ENCODE measurements at places on chromosomes 5 and 9. TPM values are rescaled to one million over a fixed set of nuclear protein-coding genes. Genes with fewer than 3 reads are reported as not detected.

DNA sequence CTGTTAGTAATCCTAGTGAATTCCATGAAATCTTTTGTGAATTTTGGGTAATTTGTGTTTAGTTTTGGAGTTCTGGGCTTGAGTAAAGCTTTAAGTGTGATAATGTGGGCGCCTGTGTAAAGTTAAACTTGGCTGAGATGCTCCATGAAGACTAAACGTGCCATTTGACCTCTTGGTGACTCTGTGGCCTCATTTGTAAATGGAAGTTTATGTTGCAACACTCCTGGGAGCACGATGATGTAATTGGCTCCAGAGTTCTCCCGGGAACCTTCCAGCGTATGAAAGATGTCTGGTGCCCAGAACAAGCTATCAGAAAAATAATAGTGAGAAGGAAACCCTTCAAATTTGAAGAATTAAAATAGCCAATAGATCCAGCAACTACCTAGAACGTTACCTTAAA lies 981.2 kb downstream of the TLE4 start:
- no peaks in the 10 kb centered on the region for H3K36me3 ChIP-seq
- H3K27me3 ChIP-seq: no peaks in the 10 kb centered on the region
- peak; percentile 25 for DNase-seq
- no peaks in the 10 kb centered on the region for H3K4me1 ChIP-seq
- no peak overlapping the region for H3K27ac ChIP-seq

DNA sequence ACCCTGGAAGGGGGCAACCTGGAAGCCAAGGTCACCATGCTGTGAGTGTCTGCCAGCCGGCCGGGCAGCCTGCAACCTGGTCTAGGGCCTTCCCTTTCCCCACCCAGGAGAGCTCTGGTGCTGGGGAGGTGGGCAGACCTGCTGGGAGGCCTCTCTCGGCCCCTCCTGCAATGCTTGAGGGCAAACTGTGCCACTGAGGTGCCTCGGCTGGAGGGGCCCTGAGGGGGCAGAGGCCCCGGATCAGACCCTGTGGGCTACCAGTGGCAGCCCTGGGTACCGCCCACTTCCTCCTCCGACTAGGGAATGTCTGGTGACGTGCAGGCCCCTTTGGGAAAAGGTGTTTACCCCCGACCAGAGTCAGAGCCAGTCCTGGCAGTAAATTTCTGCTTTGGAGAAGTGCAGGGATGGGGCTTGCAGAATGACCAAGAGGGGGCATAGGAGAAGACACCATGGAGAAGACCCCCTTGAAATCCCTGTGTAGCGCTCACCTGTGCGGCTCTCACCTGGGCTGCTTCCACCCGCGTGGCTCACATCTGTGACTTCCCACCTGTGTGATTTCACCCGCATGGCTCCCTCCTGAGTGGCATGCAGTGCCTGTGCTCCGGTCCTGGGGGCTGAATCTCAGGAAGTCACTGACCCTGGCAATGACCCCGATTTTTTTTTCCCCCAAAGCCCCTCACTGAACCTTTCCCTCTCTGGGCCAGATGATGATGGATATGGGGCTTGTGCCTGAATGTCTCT lies 1.1 kb downstream of the LCN1 start:
- no peak for DNase-seq
- H3K27ac ChIP-seq: no peak overlapping the region
- no peaks in the 10 kb centered on the region for H3K4me1 ChIP-seq
- no peaks in the 10 kb centered on the region for H3K27me3 ChIP-seq
- H3K36me3 ChIP-seq: no peaks in the 10 kb centered on the region
- H3K4me3 ChIP-seq: no peak overlapping the region

GRCh38 chr9:76365028-76365427 lies 29.2 kb downstream of the RFK start:
- no peaks in the 10 kb centered on the region for H3K4me1 ChIP-seq
- H3K27me3 ChIP-seq: no peaks in the 10 kb centered on the region
- no peak for DNase-seq
- no peak overlapping the region for H3K4me3 ChIP-seq
- H3K36me3 ChIP-seq: no peaks in the 10 kb centered on the region

DNA sequence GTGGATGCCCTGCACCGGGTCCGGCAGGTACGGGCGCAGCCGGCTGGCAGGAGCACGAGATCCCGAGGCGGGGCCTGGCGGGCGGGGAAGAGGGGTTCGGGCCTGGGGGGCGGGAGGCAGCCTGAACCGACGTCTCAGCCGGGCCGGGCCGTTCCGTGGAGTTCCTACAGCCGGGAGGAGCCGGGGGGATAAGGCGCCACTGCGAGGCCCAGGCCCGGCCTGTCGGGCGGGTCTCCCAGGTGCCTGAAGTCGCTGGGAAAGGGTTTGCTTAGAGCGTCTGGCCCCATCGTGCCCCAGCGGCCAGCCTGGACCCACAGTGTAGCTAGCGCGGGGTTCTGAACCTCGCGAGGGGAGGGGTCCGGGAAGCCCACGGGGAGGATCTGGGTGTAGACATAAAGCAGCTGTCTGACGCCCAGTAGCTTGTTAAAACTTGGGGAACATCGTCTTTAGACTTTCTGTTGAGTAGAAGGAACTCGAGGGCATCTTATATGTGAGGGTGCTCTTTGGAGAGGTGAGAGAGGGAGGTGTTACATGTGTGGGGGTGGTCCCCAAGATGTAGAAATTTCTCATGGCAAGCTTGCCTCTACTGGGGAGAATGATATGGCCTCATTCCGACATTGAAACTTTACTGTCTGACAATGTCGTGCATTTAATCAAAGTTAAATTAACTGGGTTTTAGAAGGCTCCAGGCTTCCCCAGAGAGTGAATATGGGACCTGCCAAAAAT lies 524 bp downstream of the FUBP3 start:
- no peaks in the 10 kb centered on the region for H3K4me1 ChIP-seq
- no peak for DNase-seq
- H3K27ac ChIP-seq: peak overlapping the region; percentile 80
- H3K4me3 ChIP-seq: peak overlapping the region; percentile 93
- no peaks in the 10 kb centered on the region for H3K36me3 ChIP-seq
- H3K27me3 ChIP-seq: no peaks in the 10 kb centered on the region

DNA sequence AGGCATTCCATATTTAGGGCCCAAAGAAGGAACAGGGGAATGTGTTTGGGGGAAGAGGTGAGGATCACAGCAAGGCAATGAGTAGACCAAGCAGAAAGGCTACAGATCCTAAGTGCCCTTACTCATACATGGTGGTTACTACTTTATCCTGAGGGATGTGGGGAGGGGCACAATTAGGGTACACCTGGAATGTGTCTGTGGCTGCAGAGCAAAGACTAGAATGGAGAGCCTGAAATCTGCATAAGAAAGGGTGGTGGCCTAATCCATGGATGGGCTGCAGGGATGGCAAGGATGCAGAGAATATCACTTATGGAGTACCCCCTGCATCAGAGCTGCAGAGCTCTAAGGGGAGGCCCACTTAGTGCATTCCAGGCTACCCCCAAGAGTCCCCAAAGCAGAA lies 352.6 kb upstream of the TRPC7 start:
- H3K27ac ChIP-seq: no peak overlapping the region
- H3K4me3 ChIP-seq: no peak overlapping the region
- DNase-seq: no peak
- H3K4me1 ChIP-seq: no peaks in the 10 kb centered on the region
- H3K27me3 ChIP-seq: no peaks in the 10 kb centered on the region

GRCh38 chr5:40277161-40277906 lies 402.4 kb upstream of the PTGER4 start:
- no peaks in the 10 kb centered on the region for H3K27me3 ChIP-seq
- no peaks in the 10 kb centered on the region for H3K4me1 ChIP-seq
- H3K4me3 ChIP-seq: no peak overlapping the region
- H3K27ac ChIP-seq: no peak overlapping the region

DNA sequence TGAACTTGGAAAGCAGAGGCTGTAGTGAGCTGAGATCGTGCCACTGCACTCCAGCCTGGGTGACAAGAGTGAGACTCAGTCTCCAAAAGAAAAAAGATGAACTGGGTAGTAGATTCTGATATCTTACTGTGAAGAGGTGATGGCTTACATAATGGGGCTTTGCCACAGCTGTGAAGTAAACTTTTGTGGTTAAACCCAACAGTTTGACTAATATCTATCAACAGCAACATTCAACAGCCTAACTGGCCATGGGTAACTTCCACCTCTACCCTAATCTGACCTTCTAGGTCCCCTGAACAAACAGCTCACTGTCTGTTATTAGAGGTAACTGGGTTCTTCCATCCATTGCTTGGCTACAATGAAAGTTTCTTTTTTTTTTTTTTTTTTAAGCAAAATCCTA lies 52.1 kb downstream of the TLE1 start:
- no peaks in the 10 kb centered on the region for H3K4me1 ChIP-seq
- no peak for DNase-seq
- H3K36me3 ChIP-seq: no peaks in the 10 kb centered on the region
- H3K27me3 ChIP-seq: no peaks in the 10 kb centered on the region

- no peaks in the 10 kb centered on the region for H3K4me1 ChIP-seq
- DNase-seq: no peak
- no peaks in the 10 kb centered on the region for H3K27me3 ChIP-seq
- no peak overlapping the region for H3K4me3 ChIP-seq
- H3K27ac ChIP-seq: no peak overlapping the region
Measured at GRCh38 chr5:84285641-84286637, 98.7 kb downstream of the EDIL3 start.

GRCh38 chr5:65065001-65065511 lies 296.3 kb downstream of the CWC27 start:
- no peak for DNase-seq
- no peaks in the 10 kb centered on the region for H3K36me3 ChIP-seq
- no peak overlapping the region for H3K4me3 ChIP-seq
- H3K27ac ChIP-seq: no peak overlapping the region
- peaks cover 12% of the 10 kb centered on the region for H3K4me1 ChIP-seq
- H3K27me3 ChIP-seq: no peaks in the 10 kb centered on the region

- H3K27me3 ChIP-seq: no peaks in the 10 kb centered on the region
- no peak overlapping the region for H3K27ac ChIP-seq
- no peak for DNase-seq
- no peaks in the 10 kb centered on the region for H3K4me1 ChIP-seq
- H3K36me3 ChIP-seq: no peaks in the 10 kb centered on the region
Measured at GRCh38 chr5:76724871-76725270, 8.9 kb downstream of the F2R start.

GRCh38 chr5:2877522-2877921 lies 126.0 kb upstream of the IRX2 start:
- no peaks in the 10 kb centered on the region for H3K27me3 ChIP-seq
- no peak for DNase-seq
- H3K4me3 ChIP-seq: no peak overlapping the region
- H3K36me3 ChIP-seq: no peaks in the 10 kb centered on the region
- H3K4me1 ChIP-seq: no peaks in the 10 kb centered on the region

TAF11L9 gene
- total RNA-seq: not detected

SLC6A19 gene
- under 0.01 TPM for total RNA-seq

ZBED3 gene
- total RNA-seq: 26.9 TPM
